Fibroblast of lung (primary cell): ENCODE measurements at places on chromosomes 13 and 19.

- DNase-seq, result no peak
Observed at GRCh38 chr13:64534302-64534701, 2695.8 kb downstream of the PCDH9 start.

- DNase-seq, result no peak
Observed at GRCh38 chr13:43784496-43784895, 2.3 kb downstream of the ENOX1 start.

GRCh38 chr19:27894906-27895754, 1317.8 kb downstream of the UQCRFS1 start:
- DNase-seq, result no peak

GRCh38 chr13:45717349-45717748, 15.2 kb downstream of the CBY2 start:
- no peak for DNase-seq

- peak; percentile 26 for DNase-seq
Observed at GRCh38 chr13:24693862-24694471, 13.8 kb downstream of the ATP12A start.

- DNase-seq, result peak; percentile 52
Observed at GRCh38 chr19:40797963-40798682, 868 bp upstream of the EGLN2 start.
